ENCODE measurements at places on chromosomes 11 and 22. TPM values are rescaled to one million over a fixed set of nuclear protein-coding genes. Genes with fewer than 3 reads are reported as not detected.

Gene MMP27
- not detected for total RNA-seq

Gene CDHR5
- total RNA-seq, result not detected

Gene ZNRF3
- 2.2 TPM for total RNA-seq

Gene SYT12
- total RNA-seq, result not detected

Gene XKR3
- not detected for total RNA-seq

Gene OR4C6
- not detected for total RNA-seq

Gene OR52H1
- not detected for total RNA-seq

Gene TMEM191C
- 1.3 TPM for total RNA-seq

Gene IRAG1
- total RNA-seq, result not detected

Gene STK33
- total RNA-seq, result 3.8 TPM

Gene TRIM22
- total RNA-seq, result 143 TPM

Gene TNNI2
- not detected for total RNA-seq

Gene APOBEC3H
- 4.3 TPM for total RNA-seq

Gene SPON1
- total RNA-seq, result 0.95 TPM

Measured in activated naive CD8-positive, alpha-beta T cell treated with anti-CD3 and anti-CD28 coated beads for 36 hours (primary cell).